ENCODE measurements at places on chromosomes 2 and 18.

DNA sequence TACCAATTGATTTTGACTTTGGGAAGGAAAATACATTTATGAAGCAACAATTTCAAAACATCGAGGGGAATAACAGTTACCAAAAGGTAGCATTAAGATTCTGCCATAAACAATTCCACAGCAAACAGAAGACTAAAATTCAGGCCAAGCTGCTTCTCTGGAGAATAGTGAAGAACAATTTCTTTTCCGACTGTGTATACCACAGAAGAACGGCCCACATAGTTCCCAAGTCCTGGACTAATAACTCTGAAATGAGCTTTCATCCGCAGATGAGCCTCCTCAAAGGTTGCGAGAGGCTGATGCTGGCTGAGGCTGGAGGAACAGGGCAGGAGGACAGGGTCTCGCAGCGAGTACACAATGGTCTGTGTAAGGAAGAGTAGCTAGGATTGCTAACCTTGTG is 278.9 kb upstream of the TCF4 start:
- DNase-seq = no peak

DNA sequence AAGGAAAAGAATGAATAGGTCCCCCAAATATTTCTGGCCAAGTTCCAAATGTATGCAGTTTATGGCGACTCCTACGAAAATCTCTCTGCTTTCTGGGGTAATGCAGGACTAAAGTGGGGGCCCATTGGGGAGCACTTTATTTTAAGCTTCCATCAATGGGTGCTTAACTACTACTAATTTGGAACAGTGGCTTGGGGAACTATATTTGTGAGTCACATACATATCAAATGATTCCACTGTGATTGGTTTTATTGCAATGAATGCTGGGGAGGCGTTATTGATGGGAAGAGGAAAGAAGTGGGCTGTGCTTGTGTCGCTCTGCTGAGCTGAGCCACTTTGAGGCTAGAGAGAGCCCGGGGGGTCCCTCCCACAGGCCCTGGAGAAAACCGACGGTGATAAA is 560.4 kb upstream of the SALL3 start:
- DNase-seq = no peak

- no peak for DNase-seq
Observed at GRCh38 chr2:170247882-170248393, 70.0 kb downstream of the MYO3B start.

GRCh38 chr2:1567556-1568344 is 154.5 kb downstream of the TPO start:
- DNase-seq = no peak

DNA sequence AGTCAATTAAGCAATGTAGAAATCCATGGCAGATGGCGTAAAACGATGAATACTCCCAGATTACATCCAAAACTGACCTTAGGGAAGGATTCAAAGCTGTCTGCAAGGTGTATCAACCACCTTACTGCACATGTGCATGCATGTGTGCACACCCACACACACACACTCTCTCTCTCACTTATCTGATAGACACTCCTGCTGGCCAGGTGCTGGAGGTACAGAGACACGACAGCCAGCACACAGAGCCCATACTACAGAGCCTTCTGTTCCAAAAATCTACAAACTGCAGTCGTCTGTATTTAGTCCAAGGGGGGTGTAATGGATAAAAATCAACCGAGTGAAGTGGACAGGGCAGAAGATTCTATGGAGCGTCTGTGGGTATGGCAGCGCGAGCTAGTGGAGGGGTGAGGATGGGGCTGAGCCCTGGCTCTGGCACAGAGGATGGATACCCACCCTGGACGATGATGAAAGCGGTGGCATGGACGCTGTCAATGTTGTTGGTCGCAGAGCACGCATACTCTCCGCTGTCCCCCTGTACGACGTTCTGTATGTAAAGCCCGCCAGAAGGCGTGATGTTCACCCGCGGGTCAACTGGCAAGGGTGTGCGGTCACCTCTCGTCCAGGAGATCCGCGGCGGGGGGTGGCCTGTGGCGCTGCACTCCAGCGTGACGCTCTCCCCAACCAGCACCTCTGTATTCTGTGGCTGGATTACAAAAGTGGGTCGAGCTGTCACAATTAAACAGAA is 78.4 kb downstream of the PXDN start:
- no peak for DNase-seq

- DNase-seq = no peak
Observed at GRCh38 chr18:3623769-3624545, 174.0 kb downstream of the TGIF1 start.

DNA sequence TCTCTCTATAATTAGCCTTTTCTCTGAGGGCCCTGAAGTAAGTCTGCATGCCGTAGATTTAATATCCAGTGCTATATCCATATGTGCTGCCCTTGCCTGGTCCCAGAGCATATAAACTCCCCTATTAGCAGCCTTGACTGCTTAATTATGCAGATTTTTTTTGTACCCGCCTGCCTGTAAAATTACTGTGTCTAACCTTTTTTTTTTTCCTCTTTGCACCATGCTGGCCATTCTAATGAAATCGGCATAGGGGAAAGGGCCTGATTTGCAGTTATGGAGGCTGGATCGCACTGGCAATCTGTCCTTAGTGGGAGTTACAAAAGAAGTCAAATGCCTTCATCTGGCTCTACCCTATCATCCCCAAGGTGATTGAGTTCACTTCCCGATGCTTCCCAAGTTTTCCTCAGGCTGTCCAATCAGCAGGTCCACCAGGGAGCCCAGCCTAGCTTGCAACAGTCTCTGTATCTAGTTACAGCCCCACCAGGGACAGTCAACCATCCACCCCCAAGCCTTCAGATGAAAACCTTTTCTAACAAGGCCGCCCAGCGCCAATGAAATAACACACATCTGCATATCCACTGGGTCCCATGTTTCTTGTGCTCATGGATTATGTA is 239.0 kb downstream of the ZNF521 start:
- no peak for DNase-seq

DNA sequence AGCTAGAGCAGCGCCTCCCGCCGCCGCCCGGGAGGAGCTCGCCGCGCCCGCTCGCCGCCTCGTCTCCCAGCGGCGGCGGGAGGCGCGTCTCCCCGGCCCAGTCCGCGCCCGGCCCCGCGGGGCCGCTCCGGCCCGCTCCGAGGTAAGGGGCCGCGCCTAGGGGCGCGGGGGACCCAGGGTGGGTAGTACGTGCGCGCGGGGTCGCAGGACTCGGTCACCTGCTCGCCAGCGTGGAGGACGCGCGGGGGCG is 259 bp downstream of the NPAS2 start:
- DNase-seq = no peak

Measured in C1 segment of cervical spinal cord (tissue), 14 donors.